CD4-positive, alpha-beta T cell treated with Interleukin-1 beta for 1 hour (primary cell): ENCODE measurements at places on chromosomes 16 and 17.
A peak's percentile ranks its signal among the peaks of the same experiment; 100 is the strongest.

GRCh38 chr17:81453076-81453475, 57.8 kb downstream of the BAHCC1 start:
- DNase-seq, result no peak

DNA sequence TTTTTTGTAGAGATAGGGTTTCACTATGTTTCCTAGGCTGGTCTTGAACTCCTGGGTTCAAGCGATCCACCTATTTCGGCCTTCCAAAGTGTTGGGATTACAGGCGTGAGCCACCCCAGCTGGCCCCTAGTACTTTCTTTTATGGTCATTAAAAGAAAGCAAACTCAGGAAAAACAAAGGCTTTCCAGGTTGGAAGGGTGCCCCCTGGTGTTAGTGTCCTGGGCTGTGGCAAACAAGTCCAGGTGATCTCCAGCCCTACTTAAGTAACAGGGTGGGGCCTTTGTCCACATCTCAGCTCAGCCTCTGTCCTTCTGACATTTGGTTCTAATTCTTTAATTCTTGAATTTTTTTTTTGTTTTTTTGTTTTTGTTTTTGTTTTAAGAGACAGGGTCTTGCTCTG, 6.9 kb downstream of the IGFBP4 start:
- DNase-seq, result peak; percentile 37

DNA sequence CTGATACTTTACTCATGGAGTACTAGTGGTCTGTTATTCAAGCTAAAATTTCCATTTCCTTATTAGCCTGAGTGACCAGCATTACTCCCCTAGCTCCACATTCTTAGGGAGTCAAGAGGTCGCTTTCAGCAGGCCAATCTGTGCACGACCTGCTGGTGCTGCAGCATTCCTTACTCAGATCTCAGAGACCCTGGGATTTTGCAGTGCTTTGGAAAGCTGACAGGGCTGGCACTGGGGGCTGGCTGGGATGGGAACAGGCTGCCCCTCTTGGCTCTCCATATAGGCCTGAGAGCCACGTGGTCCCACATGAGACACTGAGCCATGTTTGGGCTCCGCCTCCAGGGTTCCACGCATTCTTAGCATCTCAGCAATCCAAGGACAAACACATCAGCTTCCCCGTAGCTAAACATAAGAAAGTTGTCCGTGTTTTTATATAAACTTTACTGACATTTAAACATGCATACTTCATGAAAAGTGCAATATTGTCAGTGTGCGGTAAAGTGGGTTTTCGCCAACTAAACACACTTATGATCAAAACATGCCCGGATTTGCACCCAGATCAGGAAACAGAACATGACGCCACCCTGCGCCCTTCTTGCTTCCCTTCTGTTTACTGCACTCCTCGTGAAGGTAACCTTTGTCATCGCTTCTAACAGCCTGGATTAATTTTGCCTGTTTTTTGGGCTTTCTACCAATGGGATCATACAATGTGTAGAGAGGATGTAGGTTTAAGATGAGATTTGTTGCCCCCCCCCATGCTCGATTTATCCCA, 254.5 kb upstream of the CACNG5 start:
- DNase-seq, result no peak

DNA sequence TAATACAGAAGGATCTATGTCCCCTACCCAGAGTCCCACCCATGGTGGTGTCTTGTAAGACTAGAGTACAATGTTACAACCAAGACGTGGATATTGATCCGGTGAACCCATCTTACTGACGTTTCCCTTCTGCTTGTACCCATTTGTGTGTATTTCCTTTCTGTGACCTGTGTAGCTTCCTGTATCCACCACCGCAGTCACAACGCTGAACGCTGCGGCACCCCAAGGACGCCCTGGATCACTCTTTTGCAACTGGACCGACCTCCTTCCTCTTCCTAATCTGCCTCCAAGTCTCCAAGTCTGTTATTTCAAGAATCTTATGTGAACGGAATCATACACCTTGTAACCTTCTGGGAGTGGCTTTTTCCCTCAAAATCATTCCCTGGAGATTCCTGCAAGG, 33.5 kb upstream of the CBX4 start:
- no peak for DNase-seq

DNA sequence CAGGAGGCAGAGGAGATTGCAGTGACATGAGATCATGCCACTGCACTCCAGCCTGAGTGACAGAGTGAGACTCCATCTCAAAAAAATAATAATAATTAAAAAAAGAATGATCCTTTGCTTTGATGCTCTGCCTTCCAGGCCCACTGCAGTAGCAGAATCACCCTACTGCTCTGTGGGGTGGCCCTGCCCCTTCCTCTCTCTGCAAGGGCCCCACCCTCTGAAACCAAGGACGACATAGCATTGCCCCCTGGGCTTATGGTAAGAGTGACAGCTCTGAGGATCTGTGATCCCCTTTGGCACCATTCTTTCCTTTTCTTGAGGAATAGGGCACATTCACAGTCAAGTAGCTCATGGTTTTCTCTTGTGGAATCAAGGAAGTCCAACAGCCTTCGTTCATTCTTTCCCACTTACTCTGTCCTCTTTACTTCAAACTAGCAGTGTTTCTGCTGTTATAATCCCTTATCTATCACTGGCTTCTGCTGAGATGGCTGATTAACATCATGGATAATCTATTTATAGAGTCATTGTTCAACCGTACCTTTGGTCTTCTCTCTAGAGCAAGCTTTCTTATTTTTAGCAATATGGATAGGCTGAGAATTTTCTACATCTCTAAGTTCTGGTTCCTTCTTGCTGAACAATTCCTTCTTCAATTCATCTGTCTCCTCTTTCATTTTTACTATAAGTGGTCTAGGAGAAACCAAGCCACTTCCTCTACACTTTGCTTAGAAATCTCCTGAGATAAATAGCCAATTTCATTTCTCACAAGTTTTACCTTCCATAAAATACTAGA, 14.1 kb downstream of the RAD51C start:
- DNase-seq, result no peak
